ENCODE measurements at places on chromosomes 7 and 10. TPM values are rescaled to one million over a fixed set of nuclear protein-coding genes. Genes with fewer than 3 reads are reported as not detected.

DNA sequence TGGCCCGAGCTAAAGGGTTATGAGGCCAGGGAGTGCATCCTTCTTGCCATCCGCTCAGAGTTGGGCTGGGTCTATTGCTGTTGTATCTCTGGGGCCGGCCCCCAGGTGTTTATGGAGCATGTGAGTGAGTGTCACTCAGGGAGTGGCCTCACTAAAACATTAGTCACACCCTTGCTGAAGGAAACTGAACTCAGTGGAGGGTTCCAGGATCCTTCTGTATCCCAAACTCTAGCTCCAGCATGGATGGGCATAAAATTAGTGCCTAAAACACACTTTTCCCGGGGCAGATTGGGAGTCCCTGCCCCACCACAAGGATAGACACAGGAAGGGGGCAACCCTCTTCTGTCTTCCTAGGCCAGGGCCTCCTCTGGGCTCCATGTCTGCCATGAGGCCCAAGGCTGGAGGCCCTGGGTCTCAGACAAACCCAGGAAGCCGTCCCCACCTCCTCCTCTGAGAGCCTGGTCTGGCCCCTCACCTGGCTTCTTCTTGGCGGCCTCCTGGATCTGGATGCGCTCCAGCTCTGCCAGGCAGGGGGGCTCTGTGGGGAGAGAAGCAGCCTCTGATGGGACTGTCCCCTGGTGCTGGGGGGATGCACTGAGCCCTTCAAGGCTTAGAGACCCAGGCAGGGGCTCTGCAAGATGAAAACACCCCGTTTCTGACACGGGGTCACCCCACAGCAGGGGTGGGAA is 24.5 kb downstream of the SPOCK2 start:
- no peak for DNase-seq

DNA sequence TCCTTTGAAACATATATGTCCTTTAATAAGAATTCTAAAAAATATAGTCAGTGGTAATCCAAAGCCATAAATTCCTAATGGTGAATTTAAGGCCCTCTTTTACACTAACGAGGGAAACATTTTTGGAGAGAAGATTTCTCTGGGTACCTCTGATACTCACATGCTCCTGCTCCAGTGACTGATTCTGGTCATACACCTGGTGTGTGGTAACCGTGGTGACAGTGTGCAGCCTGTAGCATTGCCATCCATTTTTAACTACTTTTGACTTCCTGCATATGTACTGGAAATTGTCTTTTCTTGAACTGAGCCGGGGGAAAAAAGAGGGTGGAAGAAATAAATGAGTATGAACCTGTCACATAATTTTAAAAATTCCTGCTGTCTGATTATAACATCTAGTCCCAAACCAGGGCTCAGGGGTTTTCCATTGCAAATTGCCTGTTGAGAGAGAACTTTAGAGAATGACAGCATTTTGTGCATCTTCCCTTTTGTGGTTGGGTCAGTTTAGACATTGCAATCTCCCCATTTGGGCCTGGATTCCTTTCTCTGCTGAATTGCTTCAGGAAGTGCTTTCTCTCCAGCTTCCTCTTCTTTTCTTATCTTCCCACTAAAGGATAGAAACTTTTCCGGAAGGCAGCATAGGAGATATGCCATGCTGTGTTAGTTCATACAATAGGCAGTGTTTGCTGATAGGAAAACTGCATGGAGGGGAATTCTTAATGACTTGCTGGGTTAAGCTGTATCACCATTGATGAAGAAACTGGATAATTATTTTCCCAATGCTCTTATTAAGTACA is 125.5 kb downstream of the GRM3 start:
- DNase-seq, result no peak

- DNase-seq, result peak; percentile 23
Observed at GRCh38 chr10:36717118-36717517, 408.3 kb upstream of the ANKRD30A start.

DNA sequence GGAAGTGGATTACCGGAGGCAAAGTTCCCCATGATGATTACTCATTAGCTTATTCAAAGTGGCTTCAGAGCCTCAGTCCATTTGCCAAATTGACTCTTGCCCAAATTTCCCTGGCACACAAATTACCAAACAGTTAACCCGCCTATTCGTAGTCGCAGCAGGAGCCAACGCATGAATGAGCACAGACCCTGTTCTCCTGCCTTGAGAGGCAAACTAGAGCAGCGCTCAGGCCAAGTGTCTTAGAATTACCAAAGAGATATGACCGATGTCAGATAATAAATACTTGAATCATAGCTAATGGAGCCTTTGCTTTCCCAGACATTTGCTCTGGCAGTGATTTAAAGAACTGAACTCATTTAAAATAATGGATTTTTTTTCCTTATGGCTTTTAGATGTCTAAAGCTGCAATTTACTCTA is 64.9 kb downstream of the CTTNBP2 start:
- DNase-seq, result no peak

GRCh38 chr7:36792421-36792820 is 68.1 kb upstream of the AOAH start:
- no peak for DNase-seq

DNA sequence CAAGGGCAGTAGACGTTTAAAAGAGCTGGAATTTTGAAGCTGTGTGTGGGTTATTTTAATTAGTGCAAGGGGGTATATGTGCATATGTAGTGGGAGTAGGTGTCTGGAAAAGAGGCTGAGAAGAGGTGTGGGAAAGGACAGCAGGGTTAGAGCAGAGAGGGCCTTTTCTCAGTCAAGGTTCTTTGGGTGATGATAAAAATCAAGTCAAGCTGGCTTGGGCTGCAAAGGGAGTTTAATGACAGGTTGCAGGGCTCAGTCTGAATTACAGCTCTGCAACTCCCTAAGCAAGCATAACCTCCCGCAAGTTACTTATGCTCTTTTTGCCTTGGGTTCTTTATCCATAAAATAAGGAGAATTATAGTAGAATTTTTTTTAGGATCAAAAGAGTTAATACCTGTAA is 83.5 kb downstream of the RELN start:
- DNase-seq, result no peak

GRCh38 chr7:98137826-98138151 is 31.1 kb downstream of the LMTK2 start:
- no peak for DNase-seq

The ACSM6 gene
- total RNA-seq, result not detected

The PANK1 gene
- 6.7 TPM for total RNA-seq

The GSDME gene
- total RNA-seq, result 88.3 TPM

The C10orf67 gene
- total RNA-seq, result 0.18 TPM

The C10orf62 gene
- not detected for total RNA-seq
